ENCODE measurements at places on chromosomes 16 and 17.
A peak's percentile ranks its signal among the peaks of the same experiment; 100 is the strongest.

DNA sequence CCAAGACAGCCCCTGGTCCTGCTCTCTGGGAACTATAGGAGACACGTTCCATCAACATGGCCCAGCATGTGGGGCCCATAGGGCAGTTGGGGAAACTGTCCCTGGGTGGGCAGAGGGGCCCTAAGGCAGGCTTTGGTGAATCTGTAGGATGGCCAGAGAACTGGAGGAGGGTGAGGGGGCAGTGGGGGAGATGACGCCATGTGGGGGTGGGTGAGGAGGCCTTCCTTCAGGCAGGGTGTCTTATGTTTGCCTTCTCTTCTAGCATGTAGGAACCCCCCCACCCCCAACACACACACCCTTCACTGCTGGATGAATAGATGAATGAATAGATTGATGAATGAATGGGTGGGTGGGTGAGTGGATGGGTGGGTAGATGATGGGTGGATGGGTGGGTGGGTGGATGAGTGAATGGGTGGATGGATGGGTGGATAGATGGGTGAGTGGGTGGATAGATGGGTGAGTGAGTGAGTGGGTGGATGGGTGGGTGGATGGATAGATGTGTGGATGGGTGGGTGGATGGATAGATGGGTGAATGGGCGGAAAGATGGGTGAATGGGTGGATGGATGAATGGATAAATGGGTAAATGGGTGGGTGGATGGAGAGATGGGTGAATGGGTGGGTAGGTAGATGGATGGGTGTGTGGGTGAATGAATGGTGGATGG is 2.5 kb upstream of the CBFA2T3 start:
- no peak for DNase-seq

- no peak for DNase-seq
Observed at GRCh38 chr17:72474719-72475477, 354.1 kb downstream of the SOX9 start.

DNA sequence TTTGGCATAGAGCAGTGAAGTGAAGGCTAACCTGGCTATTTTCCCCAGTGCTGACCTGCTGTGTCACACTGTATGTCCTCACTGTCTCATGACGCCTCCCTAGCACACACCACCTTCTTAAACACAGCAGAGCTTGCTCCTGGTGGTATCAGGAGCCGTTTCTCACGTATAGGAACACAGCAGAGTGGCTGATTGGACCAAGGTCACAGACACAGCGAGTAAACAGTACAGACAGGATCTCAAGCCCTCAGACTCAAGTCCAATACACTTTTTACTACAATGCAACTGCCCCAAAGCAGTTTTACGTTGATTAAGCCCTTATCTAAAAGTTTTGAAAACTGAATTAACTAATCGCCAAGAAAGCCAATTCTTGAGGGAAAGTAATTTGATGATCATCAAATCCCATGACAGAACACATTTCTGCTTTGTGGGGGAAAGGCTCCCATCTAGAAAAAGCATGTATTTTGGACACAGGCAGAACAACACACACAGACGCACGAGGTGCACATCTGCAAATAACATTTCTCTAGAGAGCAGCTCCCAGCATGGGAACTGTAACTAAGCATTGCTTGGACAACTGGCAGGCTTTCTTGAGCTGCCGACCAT is 15.2 kb downstream of the ARHGAP17 start:
- no peak for DNase-seq

DNA sequence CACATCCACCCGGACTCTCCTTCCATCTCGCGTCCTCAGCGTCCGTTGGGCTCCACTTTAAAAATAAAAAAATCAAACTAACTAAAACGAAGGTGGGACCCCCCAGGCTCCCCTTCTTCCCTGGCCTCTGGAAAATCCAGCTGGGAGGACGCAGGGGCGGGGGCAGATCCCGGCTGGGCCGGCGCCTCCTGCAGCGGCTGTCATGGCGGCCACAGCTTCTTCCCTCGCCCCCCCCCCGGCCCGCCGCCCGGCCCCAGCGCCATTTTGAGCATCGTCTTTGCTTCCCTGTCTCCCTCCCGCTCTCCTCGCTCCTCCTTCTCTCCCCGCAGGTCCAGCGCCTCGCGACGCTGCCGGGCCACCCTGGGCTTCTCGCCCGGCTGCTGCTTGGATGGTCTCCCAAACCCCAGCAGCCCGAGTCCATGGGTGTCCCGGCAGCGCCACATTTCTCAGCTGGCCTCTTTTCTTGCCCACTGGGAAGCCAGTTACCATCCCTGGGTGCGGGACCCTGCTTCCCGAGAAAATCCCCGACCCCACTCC is 3.3 kb downstream of the HOXB2 start:
- peak; percentile 75 for DNase-seq

DNA sequence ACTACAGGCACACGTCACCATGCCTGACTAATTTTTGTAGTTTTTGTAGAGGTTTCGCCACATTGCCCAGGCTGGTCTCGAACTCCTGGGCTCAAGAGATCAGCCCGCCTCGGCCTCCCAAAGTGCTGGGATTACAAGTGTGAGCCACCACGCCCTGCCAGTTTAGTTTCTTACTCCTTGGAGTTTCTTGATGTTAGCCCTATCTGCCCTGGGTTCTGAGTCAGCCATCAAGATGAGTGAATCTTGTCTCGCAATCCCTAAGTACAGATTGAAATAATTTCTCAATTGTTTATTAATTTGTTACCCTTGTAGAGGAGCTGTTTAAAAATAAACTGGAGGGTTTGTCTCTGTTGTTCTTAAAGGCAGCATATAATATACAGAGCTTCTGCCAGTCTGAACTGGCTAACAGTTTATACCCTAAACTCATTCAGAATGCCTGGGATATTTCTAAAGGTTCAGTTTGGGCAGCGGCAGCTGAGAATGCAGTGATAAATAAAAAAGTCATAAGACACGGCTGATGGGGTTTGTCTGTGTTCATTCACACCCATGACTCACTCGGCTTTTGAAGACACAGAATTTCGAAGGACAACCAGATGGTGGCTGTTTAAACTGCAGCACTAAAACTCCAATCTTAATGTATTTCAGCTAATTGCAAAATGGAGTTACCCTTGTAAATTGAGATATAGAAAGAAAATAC is 39.6 kb downstream of the GPRC5B start:
- DNase-seq: no peak

DNA sequence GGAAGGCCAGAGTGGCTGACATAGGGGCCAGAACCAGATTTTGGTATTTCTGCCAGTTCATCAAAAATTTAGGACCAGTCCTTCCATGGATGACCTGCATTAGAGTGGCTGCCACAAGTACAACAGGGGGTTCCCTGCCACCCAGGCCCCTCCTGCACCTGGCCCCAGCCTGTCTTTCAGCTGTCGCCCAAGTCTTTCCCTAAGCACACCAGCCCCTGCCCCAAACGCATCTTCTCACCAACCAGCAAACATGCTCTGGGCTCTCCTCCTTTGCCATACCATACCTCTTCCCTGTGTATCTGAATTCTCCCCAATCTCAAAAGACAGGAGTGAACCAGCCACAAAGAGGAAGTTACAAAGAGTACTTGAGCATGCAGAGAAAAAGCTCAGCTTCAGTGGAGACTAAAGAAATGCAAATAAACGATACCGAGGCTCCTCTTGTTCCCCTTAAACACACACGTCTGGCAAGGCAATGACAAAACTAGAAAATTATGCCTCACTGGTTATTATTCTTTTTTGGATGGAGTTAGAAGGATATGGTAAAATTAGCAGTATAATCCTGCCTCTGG is 130.6 kb downstream of the DYNLRB2 start:
- DNase-seq: no peak

DNA sequence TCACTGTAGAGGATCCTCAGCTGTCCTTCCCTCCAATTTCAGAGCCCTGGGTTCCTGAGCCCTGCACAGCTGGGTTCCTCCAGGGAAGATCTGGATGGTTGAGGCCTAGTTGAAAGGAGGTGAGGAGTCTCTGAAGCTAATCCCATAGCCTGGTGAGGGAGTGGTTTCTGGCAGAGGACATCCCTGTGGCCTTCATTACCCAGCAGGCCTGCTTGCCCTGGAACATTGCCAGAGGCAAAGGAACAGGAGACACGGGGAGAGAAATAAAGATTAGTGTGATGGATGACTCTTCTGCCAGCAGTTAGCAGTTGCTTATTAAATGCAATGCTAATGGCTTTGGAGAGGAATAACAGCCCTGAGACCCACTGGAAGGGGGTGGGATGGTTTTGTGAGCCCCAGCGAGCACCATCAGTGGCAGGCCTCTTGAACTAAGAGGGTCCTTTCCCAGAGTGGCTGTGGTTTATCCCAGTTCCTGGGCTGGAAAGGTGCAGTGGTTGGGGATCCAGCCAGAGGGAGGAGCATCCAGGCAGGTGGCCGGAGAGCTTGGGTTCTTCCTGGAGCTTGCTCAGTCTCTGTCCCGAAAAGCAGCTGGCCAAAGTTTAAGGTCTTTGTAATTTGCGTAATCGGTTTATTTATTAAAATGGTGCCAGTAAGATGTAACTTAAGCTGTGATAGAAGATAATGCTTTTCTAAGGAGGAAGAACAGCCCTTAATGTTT is 209.7 kb downstream of the CCDC182 start:
- DNase-seq: no peak

DNA sequence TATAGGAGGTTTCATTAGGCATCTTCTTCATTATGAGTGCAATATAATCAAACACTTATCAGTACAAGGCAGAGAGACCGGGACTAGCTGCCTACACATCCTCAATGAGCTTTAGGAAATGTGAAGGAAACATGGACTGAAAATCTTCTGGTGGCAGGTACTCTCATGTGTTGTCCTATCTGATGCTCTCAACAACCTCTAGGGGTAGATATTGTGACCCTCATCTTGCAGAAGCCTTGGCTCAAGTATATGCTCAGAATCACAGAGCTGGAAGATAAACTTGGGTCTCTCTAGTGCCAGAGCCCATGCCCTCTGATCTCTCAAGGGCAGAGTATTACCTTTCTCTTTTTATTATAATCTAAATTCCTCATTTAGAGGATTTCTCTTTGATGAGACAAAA is 181.6 kb upstream of the C17orf78 start:
- DNase-seq: no peak

- no peak for DNase-seq
Observed at GRCh38 chr16:62386411-62386810, 350.2 kb upstream of the CDH8 start.

DNA sequence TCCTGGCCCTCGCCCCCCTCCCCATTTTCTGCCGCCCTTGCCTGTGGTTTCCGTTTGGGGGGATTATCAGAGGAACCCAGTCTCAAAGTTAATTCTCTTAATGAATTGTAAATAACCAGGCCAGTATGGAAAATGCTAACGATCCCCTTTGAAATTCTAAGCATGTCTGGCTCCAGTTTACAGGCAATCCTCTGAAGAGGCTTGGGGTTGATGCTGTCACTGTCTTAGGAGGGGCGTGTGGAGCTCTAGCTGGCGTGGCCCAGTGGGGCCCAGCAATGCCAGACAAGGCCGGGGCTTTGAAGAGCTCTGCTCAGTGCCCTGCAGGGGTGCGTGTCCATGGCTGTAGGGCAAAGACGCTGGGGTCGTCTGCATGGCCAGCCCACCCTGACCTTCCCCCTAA is 164.6 kb downstream of the CYLD start:
- no peak for DNase-seq

DNA sequence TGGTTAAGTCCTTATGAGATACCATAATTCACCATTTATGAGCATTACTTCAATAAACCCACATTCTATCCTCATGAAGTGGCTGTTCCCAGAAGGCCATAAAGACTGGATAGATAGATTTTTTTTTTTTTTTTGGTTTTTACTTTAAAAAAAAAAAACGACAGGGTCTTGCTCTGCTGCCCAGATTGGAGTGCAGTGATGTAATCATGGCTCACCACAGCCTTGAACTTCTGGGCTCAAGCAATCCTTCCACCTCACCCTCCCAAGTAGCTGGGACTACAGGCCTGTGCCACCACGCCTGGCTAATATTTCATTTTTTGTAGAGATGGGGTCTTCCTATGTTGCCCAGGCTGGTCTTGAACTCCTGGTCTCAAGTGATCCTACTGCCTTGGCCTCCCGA is 102.3 kb downstream of the XYLT1 start:
- DNase-seq: no peak

DNA sequence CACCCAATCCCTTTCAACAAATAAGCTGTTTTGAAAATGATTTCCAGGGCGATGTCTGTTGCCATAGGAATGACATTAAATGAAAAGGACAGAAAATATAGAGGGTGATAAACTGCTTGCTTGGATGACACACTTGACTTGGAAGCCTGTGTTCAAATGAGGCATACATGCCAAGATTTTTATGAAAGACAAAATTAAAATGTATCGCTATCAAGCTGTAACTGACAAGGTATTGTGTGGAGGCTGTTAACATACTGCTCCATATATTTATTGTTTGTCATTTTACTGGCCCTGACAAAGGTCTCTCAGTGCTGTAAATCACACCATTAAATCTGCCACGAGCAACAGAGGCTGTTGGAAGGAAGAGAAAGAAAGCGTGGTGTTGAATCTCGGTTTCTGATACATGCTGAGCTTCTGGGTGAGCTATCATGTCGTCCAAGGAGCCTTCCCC is 456.2 kb upstream of the SALL1 start:
- no peak for DNase-seq

DNA sequence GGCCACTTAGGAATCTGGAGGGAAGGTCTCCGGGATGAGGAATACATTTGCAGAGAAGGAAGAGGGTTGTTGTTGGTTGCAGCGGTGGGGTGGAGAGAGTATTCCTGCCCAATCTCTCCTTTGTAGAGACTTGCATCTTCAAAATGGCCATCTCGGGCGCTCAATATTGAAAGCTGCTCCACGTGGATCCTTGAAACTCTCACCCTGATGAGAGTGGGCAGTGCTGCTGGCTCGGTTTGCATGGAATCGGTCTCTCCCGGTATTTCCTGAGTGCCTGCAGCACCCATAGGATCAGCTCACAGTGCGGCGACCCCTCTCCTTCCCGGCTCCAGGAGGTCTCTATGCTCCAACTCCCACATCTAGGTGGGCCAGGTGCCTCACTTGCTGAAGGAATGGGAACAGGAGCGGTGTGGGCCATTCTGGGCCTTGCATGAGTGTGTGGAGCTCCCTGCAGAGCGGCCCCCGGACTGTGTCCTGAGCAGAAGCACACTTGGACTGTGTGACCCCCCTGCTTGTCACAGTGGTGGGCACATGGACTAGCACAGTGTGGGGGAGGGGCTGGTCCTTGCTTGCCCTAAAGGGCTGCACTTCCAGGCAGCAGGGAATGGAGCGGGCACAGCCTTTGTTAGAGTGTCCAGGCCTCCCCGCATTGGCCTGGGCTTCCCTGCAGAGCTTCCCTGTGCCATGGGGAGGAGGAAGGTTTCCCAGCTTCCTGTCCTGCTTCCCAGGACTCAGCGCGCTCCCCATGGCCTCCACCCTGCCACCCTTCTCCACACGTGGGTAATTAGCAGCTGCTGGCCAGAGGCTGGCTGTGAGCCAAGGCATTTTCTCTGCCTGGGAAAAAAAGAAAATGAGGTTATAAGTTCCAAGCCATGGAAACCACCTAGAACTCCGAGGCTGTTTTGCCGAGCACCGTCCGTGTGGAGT is 139.3 kb downstream of the IRF8 start:
- DNase-seq: no peak

DNA sequence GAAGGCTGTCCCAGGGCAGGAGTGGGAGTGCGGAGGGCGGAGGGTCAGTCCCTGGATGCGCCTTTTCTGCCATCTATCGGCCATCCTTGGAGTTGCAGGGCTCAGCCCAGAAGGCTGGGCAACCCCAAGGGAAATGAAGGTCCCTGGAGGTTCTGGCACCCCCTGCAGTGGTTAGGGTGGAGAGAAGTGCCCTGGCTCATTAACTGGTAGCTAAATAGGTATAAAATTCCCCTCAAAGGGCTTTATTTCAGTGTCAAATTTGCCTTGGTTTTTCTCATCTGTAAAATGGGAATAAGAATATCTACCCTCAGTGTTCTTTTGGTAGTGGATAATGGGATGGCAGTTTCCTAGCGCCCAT is 22.4 kb downstream of the C17orf75 start:
- peak; percentile 95 for DNase-seq

- no peak for DNase-seq
Observed at GRCh38 chr17:69579961-69580677, 165.6 kb downstream of the MAP2K6 start.

All from activated CD8-positive, alpha-beta memory T cell treated with anti-CD3 and anti-CD28 coated beads, Interleukin-2, amount 50 U/mL, for 48 hours (primary cell).